Hippocampal formation (tissue), 2 donors: ENCODE measurements at places on chromosomes 3 and 15.

GRCh38 chr3:71350998-71351397 is 232.5 kb downstream of the FOXP1 start:
- no peak for DNase-seq

DNA sequence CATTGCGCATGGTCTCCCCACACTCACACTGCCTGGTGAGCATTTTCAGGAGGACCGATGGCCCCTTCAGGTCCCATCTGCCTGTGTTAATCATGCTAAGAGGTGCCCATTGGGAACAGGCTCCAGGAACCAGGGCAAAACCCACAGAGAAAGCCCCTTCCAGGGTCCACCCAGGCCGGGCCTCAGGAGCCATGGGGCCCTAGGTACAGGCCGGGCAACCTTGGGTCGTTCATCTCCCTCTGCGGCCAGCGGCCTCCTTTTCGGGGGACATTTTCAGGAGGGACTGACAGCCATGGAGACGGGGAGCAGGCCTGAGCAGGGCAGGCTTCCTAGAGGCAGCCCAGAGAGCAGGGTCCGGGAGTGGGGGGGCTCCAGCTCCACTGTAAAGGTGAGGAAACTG is 68.0 kb upstream of the TAMM41 start:
- no peak for DNase-seq

DNA sequence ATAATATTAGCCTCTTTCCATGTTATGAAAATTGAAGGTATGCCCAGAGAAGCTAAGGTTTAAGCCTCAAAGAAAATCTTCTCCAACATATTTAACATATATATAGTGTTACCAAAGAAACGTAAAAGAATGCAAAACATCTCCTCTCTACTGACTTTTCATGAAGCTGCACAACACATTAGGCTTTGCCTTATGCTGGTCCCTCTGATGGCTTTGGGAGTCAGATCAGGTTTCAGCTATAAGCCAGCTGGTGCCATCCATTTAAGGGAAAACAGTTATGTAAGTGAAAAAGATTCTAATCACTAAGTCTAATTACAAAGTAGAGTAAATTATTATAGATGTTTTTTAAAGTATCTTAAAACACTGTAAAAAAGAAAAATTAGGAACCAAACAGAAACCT is 410.5 kb downstream of the LSAMP start:
- DNase-seq: no peak

DNA sequence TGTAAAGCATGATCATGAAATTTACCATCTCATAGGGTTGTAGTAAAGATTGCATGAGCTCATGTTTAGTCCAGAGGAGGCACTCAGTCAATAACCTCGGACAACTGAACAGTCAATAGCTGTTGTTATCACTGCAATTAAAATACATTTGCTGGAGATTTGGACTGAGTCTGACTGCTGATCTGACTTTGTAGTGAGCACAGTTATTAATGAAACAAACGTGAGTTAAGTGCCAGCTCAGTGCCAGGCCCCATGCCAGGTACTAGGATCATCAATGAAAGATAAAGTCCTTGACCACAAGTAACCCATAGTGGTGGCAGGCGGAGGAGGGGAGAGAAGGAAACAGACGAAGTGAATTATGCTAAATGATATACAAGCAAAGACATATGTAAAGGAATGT is 43.7 kb upstream of the PRICKLE2 start:
- DNase-seq: no peak

DNA sequence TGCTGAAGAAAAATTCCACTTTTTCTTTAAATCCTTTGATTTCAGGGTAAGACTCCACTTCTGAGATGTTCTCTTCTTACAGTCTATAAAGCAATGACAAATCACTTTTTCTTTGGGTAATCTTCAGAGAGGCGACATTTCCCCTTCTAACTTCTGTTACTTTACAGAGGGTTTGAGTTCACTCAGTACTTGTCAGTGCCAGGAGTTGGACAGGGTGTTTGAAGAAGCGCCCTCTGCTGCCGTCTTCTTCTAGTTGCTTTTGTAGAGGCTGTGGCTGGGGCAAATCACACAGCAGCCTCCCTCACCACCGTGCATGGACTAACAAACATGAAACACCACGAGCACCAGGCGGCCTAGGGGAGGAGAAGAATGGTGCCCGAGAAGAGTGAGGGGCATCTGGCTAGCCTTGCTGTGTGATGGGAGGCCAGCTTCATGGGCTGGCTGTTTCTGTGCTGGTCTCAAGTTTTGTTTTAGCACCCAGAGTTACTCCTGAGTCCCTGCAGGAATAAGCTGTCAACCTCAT is at the start of gene CD80:
CD80 (minus strand) TSS at position 174 of the 523 bp plus-strand sequence. CDS start 1,886 bp downstream, outside the sequence.
- DNase-seq: peak; percentile 5

- DNase-seq: no peak
These were observed 193.8 kb downstream of the BCHE start for GRCh38 chr3:165643425-165643824.

GRCh38 chr3:16427103-16427965 is 86.2 kb downstream of the RFTN1 start:
- DNase-seq: no peak

DNA sequence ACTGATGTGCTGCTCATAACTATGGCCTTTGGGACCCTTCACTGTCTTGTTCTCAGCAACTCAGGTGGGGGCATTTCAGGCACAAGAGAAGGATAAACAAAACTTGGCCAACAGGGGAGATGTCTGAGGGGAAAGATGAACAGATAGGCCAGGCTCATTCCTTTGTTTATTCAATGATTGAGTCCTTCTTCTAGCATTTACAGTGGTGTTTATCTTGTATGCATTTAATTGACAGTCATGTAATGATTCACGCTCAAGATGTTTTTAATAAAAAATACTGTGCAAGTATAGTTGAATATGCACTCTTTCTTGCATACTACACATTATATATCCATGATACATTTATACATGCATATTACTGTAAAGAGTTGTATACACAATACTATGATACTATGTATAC is 44.5 kb downstream of the RHCG start:
- DNase-seq: no peak

DNA sequence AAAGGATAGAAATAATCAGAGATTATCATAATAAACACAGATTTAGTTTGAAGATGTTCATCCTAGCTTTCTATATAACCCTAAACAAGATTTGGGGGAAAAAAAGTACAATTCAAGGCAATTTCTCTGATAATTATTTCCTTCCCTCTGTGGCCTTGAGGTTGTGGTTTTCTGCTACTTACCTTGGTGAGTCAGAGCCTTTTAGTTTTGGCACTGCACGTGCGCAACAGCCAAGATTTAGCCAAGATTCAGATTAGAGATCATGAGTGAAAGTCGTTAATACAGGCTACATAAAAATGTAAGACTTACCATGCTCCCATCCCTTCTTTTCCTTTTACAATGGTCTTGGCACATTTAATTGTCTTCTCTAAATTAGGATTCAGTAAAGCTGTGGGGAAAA is 6.7 kb downstream of the LYZL4 start:
- no peak for DNase-seq

DNA sequence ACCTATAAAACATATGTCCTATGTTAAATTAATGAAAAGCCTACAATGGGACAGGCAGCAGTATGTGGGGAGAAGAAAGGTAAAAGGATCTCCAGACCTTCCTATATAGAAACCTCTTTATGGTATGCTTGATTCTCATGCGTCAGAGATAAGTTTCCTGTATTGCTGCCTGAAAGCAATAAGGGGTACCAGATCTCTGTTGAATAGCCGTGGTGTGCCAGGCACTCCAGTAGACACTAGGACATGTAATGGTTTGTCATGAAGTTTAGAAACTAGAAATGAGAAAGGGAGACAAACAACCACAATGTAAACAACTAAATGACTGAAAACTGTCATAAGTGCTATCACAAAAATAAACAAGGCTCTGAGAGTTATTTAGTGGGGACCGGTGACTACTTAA is 168.1 kb downstream of the EFHB start:
- no peak for DNase-seq

DNA sequence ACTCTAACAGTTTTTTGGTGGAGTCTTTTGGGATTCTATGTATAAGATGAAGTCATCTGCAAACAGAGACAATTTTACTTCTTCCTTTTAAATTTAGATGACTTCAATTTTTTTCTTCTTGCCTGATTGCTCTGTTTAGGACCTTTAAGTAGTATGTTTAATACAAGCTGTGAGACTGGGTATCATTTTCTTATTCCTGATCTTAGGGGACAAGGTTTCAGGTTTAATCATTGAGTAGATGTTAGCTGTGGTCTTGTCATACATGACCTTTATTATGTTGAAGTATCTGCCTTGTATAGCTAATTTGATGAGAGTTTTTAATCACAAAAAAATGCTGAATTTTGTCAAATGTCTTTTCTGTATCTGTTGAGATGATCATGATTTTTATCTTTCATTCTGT is 20.6 kb downstream of the GRM2 start:
- DNase-seq: no peak

DNA sequence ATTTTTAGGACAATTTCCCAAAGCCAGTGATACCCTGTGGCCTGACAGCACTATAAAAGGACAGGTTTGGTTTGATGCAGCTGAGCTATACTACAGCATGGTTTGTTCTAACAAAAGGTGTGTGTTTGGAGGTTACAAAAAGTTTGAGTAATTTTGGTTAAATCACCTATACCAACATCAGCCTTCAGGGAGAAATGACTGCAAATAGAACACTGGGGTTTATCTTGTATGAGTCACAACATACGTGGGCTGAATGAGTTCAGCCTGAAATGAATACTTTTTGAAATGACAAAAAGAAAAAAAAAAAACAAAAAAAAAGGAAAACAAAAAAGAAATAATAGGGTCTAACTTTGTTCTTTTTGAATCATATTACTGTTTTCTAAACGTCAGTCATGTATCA is 345.7 kb downstream of the CNTN3 start:
- no peak for DNase-seq

- DNase-seq: no peak
These were observed 107.7 kb upstream of the SPRED1 start for GRCh38 chr15:38144921-38145320.

- DNase-seq: no peak
These were observed 36.7 kb downstream of the XYLB start for GRCh38 chr3:38383156-38383875.

DNA sequence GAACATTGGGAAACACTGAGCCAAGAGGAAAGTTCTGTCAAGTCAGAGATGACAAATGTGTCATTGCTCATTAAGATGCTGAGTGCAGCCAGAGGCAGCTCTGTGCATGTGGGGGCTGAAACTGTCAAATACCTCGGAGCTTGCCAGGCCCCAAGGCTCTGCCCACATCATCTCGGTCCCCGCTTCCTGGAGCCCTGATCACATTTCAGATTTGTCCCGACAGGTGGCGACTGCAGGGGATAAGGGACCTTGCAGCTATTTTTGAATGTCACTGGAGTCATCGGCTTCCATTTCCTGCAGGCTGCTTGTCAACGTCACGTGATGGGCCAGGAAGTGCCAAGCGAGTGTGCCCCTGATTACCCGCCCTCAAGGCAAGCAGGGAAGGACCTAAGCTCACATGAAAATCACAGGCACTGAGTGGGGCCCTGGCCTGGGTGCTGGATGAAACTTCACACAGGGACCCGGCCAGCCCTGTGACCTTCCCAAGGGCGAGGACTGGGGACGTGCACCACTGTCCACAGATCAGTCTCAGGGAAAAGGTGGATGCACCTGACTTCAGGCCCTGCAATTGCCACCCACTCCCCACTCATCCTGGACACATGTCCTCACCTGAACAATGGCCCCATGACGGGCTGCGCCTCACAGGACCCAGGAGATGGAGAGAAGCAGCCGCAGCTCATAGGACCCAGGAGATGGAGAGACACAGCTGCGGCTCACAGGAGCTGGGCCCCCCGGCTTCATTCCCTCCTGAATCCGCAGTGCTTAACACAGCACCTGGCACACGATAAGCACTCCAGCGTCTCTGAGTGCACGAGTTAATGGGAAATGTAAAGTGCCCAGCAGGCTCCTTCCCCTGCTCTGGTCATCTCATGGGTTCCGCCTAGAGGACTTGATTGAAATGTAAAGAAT is 73.4 kb downstream of the NUP210 start:
- DNase-seq: no peak

DNA sequence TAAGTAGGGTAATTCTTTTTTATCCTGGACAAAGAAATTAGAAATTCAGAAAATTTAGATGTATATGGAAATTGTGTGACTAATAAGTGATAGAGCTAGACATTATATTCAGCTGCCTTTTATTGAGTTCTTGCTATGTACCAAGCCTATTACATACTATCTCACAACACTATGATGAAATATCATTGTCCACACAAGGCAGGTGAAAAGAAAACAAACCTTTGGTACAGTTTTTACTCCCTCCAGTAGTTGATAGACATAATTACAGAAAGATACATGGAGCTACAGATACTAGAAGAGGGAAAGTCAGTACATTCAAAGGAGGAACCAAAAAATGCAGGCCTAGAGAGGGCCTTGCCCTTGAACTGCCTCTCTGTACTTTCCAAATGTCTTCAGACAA is 4.8 kb downstream of the IQCH start:
- DNase-seq: no peak

GRCh38 chr15:65980824-65981456 is 111.6 kb downstream of the RAB11A start:
- DNase-seq: peak; percentile 12

- DNase-seq: no peak
These were observed 132.7 kb upstream of the AGBL1 start for GRCh38 chr15:85947021-85947420.

GRCh38 chr3:31166249-31166885 is 271.9 kb upstream of the GADL1 start:
- DNase-seq: no peak

GRCh38 chr3:18900994-18901393 is 247.3 kb upstream of the KCNH8 start:
- no peak for DNase-seq

GRCh38 chr3:69200384-69201068 is 78.1 kb upstream of the LMOD3 start:
- DNase-seq: no peak

DNA sequence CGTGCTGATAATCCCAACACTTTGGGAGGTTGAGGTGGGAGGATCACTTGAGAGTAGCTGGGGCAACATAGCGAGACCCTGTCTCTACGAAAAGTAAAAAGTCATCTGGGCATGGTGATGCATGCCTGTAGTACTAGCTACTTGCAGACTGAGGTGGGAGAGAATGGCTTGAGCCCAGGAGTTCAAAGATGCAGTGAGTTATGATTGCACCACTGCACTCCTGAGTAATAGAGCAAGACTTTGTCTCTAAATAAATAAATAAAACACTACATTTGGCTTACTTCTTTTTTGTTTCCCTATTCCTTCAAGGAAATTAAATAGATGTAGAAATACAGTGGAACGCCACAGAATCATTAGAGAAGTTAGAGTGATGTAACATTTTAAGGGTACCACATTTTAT is 20.1 kb upstream of the LDHAL6B start:
- DNase-seq: no peak
